ENCODE measurements at places on chromosomes 3 and 15.
A peak's percentile ranks its signal among the peaks of the same experiment; 100 is the strongest.

- DNase-seq, result no peak
These were observed 74.0 kb downstream of the HERC1 start for GRCh38 chr15:63759752-63760151.

DNA sequence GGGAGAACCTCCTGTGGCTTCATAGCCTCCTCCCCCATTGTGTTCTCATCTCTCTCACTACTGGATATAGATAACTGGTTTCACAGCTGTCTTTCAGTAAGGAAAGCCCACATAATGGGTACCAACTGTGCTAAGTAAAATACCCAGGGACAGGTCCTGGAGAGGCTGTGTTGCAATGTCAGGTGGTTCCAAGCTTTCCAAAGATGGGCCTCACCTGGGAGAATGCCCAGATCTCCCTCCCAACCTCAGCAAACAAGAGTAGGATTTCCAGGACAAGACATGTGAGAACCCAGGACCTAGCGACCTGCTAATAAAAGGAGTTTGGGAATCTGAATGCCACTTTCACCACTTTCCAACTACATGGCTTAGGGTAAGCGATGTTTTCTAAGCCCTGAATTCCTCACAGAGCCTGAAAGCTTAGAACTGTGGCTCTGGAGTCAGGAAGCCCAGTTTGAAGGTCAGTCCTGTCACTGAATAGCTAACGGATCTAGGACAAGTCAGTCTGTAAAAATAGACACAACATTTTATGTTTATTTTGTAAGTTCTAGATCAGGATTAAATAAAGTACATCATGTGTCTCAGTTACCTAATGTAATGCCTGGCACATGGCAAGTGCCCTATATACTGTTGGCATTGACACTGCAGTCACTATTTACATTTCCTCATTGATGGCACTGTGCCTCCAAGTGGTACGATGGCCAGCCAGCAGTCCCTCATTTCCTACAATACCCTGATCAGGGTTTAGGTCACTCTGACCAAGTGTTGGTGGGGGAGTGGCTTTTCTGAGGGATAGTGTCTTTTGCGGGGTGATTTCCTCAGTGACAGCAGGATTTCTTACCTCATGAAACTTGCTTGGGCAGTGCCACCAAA is 11.9 kb downstream of the CERS3 start:
- no peak for DNase-seq

DNA sequence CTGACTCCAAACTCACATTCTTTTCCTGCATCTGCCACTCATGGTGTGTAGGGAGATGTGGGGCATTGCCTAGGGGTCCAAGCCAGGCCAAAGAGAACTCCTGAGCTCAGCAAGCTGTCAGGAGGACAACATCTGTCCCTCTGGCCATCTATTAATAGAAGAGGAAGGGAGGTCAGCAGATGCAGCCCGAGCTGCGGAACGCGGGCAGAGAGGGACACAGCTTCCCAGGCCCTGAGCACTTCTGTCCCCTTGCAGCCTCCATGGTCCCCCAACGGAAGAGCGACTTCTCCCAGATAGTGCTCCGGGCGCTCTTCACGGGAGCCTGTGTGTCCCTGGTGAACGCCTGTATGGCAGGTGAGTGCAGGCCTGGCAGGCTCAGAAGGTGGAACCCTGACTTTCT is 37.3 kb upstream of the PDE8A start:
- DNase-seq, result no peak

GRCh38 chr3:43093974-43094373 is 11.9 kb downstream of the POMGNT2 start:
- no peak for DNase-seq

DNA sequence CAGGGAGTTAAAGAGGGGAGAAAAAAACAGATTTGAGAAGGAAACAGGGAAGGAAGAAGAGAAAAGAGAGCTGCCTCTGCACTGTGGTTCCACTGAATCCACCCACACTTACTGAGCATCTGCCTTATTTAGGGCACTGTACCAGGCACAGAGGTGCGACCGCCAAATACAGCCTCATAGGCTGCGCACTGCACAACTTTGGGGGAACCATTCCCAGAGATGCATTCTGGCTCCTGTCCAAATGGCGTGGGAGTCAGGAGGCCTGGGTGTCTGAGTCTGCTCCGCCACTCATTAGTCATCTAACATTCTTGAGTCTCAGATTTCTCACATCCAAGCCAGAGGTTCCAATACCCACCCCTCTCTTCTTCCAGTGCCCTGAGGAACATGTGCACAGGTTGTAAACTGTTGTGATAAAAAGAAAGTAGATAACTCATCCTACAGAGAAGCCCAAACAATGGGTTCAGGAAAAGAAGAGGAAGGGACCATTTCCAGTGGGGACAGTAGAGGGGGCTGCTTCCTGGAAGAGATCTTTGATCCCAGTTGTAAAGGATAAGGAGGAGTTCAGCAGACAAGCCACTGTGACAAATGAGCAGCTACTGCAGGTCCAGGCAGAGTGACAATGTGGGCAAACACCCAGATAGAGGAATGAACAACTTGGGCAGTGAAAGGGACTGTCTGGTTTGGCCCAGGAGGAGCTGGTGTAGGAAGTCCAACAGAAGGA is 254.6 kb downstream of the UACA start:
- no peak for DNase-seq

- no peak for DNase-seq
These were observed 185.7 kb downstream of the CGGBP1 start for GRCh38 chr3:87873136-87873535.

DNA sequence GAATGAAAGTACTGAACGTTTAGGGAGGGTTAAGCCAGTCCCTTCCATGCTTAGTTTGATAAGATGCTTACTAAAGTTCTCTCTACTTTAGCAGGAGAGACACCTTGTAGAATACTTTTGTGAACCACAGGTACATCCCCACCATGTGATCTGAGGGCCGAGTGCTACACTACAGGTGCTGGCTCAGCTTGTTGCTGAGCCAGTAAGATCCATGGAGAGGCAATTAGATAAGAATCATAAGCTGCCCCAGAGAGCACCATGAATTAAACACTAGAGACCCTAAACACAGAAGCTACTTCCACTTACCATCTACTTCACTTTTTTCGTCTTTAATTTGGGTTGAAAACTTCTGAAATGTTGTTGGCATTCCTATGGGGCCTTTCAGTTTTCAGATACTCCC is 70.5 kb upstream of the GOLGA8B start:
- no peak for DNase-seq

- no peak for DNase-seq
These were observed 62.6 kb upstream of the ATP11B start for GRCh38 chr3:182730675-182731042.

GRCh38 chr3:58336135-58336882 is 3.6 kb downstream of the PXK start:
- DNase-seq, result no peak

- DNase-seq, result no peak
These were observed 35.8 kb downstream of the CTNNB1 start for GRCh38 chr3:41234823-41235721.

DNA sequence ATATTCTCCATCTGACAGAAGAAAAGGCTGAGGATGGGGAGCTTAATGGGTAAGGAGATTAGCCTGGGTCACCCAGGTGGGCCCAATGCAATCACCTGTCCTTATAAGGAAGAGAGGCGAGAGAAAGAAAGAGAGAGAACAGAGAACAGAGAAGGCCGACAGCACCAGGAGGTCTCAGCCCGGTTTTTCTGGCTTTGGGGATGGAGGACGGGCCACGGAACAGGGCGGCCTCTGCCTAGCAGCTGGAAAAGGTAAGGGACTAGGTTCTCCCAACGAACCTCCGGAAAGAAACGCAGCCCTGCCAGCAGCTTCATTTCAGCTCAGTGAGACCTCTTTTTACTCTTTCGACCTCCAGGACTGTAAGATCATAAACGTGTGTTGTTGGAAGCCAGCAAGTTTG is 196.0 kb upstream of the LYSMD4 start:
- DNase-seq, result no peak

DNA sequence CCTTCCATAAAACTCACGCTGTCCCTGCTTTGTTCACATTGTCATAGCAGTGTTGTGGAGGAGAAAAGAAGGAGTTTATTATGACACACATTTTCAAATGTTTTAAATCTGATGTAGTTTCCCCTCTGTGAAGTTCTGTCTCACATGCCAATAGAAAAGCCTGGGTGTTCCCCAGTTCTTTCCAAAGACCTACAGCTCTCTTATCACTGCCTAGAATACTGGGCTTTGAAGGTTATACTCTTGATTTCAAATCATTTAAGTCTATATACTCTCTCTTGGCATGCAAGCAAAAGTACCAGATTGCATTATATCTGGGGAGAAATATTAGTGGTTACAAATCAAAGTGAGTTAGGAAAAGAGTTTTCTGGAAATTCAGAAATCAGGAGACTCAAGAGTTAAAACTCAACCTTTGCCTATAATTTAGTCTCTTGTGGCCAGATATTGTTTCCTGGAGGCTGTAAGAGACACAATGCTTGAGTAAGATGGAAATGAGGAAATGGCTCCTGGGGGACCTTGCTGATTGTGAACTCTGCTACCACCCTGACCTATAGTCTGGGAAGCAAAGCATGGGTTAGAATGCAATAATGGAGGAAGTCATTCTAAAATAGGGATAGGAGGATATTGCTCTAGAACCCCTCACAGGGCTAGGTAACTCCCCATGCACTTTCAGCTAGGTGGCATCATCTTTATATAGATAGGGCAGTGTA is 182.8 kb downstream of the KCNAB1 start:
- DNase-seq, result no peak

DNA sequence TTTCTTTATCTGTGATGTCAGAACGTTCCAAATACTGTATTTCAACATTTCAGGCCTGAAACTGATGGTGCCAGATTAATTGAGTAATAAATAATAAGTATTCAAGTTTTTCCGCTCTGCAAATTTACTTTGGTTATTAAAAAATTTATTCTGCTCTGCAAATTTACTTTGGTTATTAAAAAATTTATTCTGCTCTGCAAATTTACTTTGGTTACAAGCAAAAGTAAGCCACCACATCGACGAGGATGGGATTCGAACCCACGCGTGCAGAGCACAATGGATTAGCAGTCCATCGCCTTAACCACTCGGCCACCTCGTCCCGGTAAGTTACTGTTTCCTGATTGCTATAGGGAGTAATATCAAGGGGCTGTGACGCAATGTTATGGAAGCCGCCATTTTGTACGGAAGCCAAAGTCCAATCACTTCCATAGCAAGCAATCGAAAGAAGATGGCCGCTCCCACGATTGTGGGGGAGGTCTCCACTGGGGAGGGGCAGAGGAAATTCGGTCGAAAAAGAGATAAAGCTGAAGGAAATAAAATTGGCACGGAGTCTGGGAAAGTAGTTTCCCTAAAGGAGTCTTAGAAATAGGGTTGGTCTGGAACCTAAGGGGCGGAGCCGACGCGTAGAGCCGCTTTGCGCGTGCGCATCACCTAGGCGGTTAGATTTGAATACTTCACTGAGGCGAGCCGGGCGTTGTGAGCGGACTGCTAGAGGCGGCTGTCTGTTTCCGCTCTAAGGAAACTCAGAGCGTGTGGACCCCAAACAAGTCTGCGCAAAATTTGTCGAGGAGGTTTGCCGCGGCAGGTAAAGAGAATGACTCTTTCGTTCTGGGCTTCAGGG is at the start of gene KNL1:
KNL1 (plus strand) TSS at position 662 of the 841 bp plus-strand sequence. CDS start 8,683 bp downstream, outside the sequence.
- peak; percentile 96 for DNase-seq

DNA sequence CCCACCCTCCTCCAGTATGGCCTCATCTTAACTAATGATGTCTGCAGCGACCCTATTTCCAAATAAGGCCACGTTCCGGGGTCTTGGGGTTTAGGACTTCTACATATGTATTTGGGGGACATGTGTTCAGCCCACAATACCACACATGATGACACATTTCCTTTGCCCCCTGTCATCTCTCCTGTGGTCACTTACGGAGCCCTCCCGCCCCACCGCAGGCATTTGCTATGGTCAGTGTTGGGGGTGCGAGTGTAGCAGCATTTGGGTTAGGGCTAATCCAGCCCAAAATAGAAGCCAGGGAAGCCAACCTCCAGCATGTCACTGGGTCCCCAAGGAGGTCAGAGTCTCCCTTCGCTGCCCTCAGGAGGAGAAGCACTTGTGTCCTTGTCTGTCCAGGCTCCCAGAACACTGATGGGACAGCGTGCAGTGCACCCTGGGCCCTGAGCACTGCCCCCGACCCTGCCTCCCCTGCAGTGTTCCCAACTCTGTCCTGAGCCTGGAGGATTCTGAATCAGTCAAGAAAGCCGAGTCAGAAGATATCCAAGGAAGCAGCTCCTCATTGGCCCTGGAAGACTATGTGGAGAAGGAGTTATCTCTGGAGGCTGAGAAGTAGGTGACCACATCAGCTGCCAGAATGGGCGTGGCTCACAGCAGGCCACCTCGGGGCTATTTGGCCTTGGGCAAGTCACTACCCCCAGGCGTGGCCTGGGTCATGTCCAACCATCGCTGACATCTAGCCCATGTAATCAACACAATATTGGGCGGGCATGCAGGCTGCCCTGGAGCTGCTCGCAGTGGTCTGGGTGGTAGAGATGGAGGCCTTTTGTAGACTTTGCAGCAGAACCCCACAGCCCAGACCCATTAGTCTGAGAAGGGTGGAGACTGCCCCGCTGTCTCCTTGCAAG is 46.9 kb upstream of the FGD5 start:
- no peak for DNase-seq

- no peak for DNase-seq
These were observed 41.4 kb downstream of the ROBO2 start for GRCh38 chr3:77081240-77081661.

GRCh38 chr15:62186578-62186977 is 21.5 kb upstream of the C2CD4B start:
- no peak for DNase-seq

DNA sequence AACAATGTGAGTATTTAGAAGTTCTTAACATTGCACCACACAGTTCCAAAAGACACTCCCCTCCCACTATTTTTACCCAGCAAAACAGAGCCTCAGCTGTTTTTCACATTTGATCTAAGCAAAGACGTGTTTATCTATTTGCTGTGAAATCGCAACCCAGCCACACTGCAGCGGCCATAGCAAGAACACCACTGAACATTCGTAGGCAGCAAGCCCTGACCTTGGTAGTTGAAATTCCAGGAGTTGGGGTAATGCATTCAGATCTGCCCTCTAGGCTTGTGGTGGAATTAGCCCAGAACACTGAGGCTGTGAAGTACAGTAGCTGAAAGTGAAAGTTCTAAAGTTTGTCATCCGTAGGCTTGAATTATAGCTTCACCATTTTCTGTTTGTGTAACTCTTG is 17.1 kb upstream of the SLC24A5 start:
- no peak for DNase-seq

- DNase-seq, result no peak
These were observed 160.1 kb downstream of the OR4M2 start for GRCh38 chr15:22240403-22240802.
